ENCODE measurements at places on chromosomes 5 and 9. TPM values are rescaled to one million over a fixed set of nuclear protein-coding genes. Genes with fewer than 3 reads are reported as not detected.

The GRIN3A gene
- 0.24 TPM for total RNA-seq

The MYMK gene
- total RNA-seq: not detected

The CYLC2 gene
- total RNA-seq: not detected

The HAVCR1 gene
- not detected for total RNA-seq

The PITX1 gene
- total RNA-seq: 0.47 TPM

The LIX1 gene
- not detected for total RNA-seq

The NDFIP1 gene
- 70.5 TPM for total RNA-seq

The TAF11L6 gene
- total RNA-seq: not detected

The POLR3G gene
- total RNA-seq: 1.8 TPM

Measured in lower lobe of right lung (tissue), 2 donors.